ENCODE measurements at places on chromosomes 4 and X.

DNA sequence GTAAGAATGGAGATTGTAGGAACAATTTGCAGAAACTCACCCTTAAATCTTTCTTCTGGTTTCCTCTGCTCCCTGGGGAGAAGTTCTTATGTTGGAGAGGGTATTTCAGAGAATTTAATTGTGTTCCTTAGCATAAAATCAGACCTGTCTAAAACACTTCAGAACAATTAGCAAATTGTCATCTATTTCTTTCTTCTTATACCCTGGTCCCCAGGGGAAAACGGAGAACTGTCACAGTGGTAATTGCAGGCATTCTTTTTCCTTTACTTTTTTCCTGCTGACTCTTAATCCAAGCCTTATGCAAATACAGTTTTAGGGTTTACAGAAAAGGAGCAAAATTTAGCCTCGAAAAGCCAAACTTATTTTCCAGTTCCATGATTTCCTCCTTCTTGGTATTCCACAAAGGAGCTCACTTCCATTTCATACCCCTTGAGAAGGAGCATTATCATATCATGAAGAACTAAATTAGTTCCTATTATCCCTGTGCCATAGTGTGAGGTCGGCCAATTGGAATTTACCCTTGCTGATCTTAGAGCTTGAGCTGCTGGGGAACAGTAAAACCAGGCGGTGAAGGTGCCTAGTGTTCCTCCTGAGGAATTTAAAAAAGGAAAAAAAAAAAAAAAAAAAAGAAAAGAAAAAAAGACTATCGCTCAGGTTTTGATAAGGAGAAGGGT, 173.8 kb downstream of the IL15 start:
- no peak for DNase-seq

DNA sequence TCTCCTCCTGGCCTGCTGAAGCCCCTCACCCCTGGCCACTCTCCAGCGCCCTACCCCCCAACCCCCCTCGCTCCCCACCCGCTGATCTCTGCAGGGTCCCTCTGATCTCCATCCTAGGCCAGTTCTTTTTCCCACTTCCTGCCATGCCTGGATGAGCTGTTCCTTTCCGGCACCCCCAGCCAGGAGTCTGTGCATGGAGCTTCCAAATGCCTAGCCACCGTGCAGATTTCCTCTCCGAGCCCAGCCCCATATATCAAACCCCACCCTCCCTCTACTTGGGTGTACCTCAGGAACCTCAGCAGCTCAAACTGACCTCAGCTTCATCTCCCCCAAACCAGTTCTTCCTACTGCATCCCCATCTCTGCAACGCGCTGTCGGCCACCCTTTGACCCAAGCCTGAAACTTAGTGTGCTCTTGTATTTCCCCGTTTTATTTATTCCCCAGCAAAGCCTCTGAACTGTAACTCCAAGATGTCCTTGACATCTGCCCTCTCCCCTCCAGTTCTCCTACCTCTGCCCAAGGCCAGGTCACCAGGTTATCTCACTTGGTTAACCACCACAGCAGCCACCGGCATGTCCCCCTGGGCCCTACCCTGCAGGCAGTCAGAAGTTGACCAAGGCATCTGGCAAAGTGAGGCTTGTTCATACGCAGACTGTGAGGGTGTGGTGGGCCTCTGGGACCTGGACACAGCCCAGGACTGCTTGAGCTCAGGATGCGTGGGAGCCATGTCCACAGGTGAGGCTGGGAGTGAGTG, 194.9 kb upstream of the PSAPL1 start:
- DNase-seq: no peak

GRCh38 chr4:177194906-177195305, 114.8 kb upstream of the NEIL3 start:
- no peak for DNase-seq

GRCh38 chr4:20351360-20352162, 99.9 kb downstream of the SLIT2 start:
- DNase-seq: no peak

- peak; percentile 66 for DNase-seq
Observed at GRCh38 chr4:25160714-25161592, 704 bp upstream of the SEPSECS start.

Measured in NCI-H748 treated with DMSO at 0.1 percent for 48 hours (cell line).